RWPE2 (cell line): ENCODE measurements at places on chromosomes 2 and 18.

- DNase-seq = no peak
Measured at GRCh38 chr2:77054938-77055337, 467.2 kb downstream of the LRRTM4 start.

GRCh38 chr2:196252408-196253115 is 81.2 kb upstream of the STK17B start:
- DNase-seq = no peak

DNA sequence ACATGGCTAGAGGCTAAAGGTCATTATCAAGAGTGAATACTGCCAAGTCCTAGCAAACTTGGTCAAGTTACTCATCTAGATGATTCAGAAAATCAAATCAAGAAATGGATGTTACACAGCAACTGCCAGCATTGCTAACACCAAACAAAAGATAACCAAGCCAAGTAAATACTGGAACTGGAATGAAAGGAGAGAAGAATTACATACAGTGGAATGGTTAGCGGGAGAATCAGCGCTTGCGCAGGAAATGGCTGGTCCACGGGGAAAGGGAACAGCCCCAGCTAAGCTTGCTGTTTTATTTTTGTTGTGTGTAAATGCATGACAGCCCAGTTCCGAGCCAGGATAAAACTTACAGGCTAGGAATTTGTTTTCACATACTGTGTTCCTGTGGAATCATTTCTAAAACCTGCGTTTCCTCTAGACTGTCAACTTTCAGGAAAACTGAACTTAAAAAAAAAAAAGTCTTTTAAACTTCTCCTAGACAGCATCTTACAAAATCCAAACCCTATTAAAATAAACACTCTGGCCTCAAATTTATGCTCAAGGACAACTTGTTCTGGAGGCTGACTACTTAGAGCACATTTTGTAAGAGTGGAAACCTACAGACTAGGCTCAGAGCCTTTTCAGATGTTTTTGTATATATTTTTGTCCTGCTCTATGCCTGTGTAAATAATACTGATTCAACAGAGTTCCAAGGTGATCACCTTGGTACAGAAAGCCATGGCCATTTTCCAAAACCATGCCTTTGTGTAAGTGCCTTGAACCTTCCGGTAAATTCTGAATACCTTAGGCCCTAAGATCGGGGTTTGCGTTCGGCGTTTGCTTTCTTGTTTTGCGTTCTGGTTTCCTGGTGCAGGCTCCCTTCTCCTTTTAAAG is 30.7 kb upstream of the TXNDC2 start:
- DNase-seq = no peak

GRCh38 chr2:207758025-207758424 is 11.7 kb downstream of the FZD5 start:
- DNase-seq = no peak

DNA sequence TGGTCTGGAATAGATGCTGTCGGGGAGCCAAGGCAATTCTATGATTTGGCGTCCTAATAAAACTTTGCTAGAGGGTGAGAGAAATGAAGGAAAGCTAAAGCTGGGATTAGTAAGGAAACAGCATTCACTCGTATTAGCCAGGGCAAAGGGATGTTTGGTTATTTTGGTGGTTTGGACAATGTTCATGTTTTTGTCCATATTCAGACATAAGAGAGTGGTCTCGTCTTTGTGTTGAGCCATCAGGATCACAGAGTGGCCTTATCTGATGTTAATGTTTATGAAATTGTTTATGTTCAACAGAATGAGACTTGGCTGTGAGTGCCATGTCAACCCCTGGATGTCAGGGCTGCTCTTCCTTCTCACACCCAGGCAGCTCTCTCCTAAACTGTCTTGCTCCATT is 58.9 kb upstream of the EPC2 start:
- DNase-seq = no peak

- DNase-seq = no peak
Measured at GRCh38 chr2:120566331-120567035, 169.2 kb upstream of the GLI2 start.

DNA sequence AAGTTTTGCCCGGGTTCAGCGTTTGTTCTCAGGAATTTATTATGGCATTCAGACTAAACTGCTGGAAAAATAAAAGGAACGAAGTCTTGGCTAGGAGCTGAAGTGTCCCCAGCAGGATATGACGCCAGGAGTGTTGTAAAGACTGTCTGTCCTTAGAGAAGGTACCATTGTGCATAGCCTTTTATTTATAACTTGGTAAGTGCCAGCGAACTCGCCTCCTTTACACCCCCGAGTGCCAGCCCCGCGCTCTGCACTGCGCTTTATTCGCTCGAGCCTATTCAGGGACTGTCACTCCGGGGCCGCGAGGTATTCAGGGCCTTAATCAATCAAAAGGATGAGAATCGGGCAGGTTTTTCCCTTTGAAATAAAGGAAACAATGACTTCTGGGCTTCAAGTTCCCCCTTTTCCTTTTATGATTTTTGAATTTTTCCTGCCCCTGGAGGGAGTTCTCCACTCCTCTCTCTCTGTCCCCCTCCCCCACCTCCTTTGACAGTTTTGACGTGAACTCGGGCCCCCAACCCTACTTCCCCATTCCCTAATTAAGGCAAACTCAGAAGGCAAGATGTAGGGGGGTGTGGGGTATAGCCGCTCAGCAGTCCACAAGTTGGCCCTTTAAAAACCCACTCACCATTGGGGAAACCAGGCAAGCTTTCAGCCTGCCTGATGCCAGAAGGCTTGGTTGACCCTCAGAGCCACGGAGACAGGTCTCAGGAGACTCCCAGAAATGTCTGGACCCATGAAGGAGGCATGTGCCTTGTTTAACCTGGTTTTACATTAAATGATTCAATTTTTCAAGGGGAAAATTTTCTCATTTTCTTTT is 1.3 kb upstream of the PAX3 start:
- no peak for DNase-seq

GRCh38 chr2:241218131-241219029 is 29.9 kb downstream of the ANO7 start:
- DNase-seq = no peak
